ENCODE measurements at places on chromosomes 5 and 9. TPM values are rescaled to one million over a fixed set of nuclear protein-coding genes. Genes with fewer than 3 reads are reported as not detected.

Gene GARIN3
- polyA plus RNA-seq, result not detected

Gene SLC6A3
- 0.91 TPM for polyA plus RNA-seq

Gene IL4
- polyA plus RNA-seq, result not detected

Gene EXOC3
- 14.4 TPM for polyA plus RNA-seq

Gene STOM
- polyA plus RNA-seq, result 20.5 TPM

Gene KIF27
- polyA plus RNA-seq, result 0.24 TPM

Gene MSMP
- polyA plus RNA-seq, result 1.3 TPM

Gene TXNDC8
- not detected for polyA plus RNA-seq

Gene IL33
- not detected for polyA plus RNA-seq

Gene MRPS30
- polyA plus RNA-seq, result 101 TPM

Gene DDX46
- 17.2 TPM for polyA plus RNA-seq

Gene DMRT3
- not detected for polyA plus RNA-seq

Measured in H1 (cell line).